RPMI7951 (cell line): ENCODE measurements at places on chromosomes 1 and 21. TPM values are rescaled to one million over a fixed set of nuclear protein-coding genes. Genes with fewer than 3 reads are reported as not detected.

The LRRIQ3 gene
- 2.0 and 2.1 TPM in 2 replicates for total RNA-seq

The HES2 gene
- under 0.01 and 0.10 TPM in 2 replicates for total RNA-seq

The MAP3K21 gene
- under 0.01 TPM in 1 of 2 replicates, not detected in the other for total RNA-seq

The PADI1 gene
- total RNA-seq, result 1.9 and 2.4 TPM in 2 replicates

The SLC37A1 gene
- total RNA-seq, result 0.24 TPM in 1 of 2 replicates, not detected in the other
